Psoas muscle (tissue), 8 donors: ENCODE measurements at places on chromosomes 7 and 10. TPM values are rescaled to one million over a fixed set of nuclear protein-coding genes. Genes with fewer than 3 reads are reported as not detected.
A peak's percentile ranks its signal among the peaks of the same experiment; 100 is the strongest.

PAX4 gene
- not detected for total RNA-seq

ADAM12 gene
- 0.68 TPM for total RNA-seq

GRCh38 chr7:2251841-2252771 is 10.1 kb downstream of the NUDT1 start:
- no peak overlapping the region for H3K4me3 ChIP-seq
- no peak for DNase-seq
- no peak overlapping the region for H3K27ac ChIP-seq
- no peaks in the 10 kb centered on the region for H3K36me3 ChIP-seq
- no peaks in the 10 kb centered on the region for H3K4me1 ChIP-seq
- no peaks in the 10 kb centered on the region for H3K27me3 ChIP-seq

GRCh38 chr10:119208553-119208940 is 1.2 kb downstream of the GRK5 start:
- no peak for DNase-seq
- no peaks in the 10 kb centered on the region for H3K36me3 ChIP-seq
- H3K27ac ChIP-seq, result peak overlapping the region; percentile 76
- H3K27me3 ChIP-seq, result no peaks in the 10 kb centered on the region
- H3K4me1 ChIP-seq, result no peaks in the 10 kb centered on the region
- peak overlapping the region; percentile 87 for H3K4me3 ChIP-seq

DNA sequence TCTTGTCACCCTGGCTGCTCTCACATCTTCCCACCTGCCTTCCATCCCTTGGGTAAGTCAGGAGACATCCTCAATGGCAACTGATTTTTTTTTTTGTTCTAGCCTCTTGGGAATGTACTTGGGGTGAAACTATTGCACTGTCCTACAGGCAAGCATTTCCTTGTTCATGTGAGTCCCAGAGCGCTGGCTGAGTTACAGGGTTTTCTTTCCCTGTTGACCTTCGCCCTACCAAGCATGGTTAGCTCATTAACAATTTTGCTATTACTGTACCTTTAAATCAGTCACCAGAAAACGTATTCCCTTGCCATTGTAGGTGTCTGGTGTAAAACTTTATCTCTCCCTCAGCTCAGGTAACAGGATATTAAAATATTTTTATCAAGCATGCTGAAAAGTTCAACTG is 98.9 kb downstream of the PRLHR start:
- H3K36me3 ChIP-seq, result no peaks in the 10 kb centered on the region
- H3K4me1 ChIP-seq, result no peaks in the 10 kb centered on the region
- no peak overlapping the region for H3K27ac ChIP-seq
- DNase-seq, result no peak
- H3K27me3 ChIP-seq, result peaks cover 5% of the 10 kb centered on the region
- H3K4me3 ChIP-seq, result no peak overlapping the region
